ENCODE measurements at places on chromosomes 16 and 17.

DNA sequence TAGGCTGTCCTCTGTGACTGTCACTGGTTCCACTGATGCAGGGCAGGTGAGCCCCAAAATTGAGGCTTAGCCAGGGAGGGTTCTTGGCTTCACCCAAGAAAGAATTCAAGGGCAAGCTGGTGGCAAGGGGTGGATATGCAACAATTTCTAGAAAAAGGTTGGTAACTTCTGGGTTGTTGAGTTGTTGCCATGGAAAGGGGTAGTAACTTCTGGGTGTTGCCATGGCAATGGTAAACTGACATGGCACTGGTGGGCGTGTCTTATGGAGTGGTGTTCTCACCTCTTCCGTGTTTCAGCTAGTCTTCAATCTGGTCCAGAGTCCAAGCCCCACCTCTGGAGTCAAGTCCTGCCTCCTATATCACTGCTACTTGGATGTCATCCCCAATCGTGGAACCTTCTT is 9.5 kb upstream of the GUCY2D start:
- DNase-seq: no peak

DNA sequence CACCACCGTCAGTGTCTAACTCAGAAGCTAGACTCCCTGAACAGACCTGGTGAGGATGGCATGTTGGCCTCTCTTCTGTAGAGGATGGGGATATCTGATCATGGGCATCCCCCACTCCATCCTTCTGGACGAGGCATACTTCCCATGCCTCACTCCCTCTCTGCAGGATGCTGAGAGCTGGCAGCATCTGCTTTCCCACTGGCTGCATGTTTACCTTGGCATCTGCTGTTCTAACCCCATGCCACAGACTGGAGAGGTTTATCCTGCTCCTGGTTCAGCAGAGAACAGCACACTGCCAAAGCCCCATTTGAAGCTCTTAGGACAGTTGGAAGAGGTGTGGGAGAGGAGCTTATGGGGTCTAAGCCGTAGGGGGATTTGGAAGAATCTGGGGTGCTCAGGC is 46.0 kb downstream of the YPEL2 start:
- no peak for DNase-seq

DNA sequence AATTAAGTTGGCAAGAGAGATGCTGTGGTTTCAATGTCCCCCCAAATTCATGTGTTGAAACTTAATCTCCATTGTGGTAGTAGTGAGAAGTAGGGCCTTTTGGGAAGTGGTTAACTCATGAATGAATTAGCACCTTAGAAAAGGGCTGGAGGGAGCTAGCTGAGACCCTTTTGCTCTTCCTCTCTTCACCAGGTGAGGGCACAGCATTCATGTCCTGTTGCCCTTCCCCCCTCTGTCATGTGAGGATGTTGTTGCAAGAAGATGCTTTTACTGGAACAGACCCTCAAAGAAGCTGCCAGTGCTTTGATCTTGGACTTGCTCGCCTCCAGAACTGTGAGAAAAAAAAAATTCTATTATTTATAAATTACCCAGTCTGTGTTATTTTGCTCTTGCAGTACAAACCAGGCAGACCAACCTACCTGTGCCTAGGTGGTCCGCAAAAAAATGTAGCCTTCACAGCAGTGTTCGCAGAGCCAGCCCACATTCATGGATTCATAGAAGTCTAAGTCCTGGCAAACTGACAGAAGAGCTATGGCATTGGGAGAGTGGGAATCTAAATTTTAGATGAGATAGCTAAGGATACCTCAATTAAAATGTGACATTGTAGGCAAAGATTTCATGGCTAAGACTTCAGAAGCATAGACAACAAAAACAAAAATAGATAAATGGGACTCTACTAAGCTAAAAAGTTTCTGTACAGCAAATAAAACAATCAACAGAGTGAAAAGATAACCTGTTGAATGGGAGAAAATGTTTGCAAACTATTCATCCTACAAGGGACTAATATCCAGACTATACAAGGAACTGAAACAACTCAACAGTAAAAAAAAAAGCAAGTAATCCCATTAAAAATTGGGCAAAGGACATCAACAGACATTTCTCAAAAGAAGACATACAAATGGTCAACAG is 32.0 kb upstream of the ABCA5 start:
- DNase-seq: no peak

GRCh38 chr16:27169511-27170071 is 33.7 kb upstream of the KDM8 start:
- DNase-seq: no peak

DNA sequence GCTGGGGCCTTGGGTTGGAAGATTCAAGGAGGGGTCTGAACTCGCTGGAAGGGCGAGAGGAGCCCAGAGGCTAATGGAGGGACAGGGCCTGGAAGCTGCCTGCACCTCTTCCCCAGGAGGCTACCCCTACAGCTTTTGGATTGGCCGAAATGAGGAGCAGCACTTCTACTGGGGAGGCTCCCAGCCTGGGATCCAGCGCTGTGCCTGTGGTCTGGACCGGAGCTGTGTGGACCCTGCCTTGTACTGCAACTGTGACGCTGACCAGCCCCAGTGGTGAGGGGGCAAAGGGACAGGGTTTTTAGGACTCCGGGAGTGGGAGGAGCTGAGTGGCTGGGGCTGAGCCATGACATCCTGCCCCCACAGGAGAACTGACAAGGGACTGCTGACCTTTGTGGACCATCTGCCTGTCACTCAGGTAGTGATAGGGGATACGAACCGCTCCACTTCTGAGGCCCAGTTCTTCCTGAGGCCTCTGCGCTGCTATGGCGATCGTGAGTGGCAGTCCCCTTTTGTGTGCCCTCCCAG is 8.8 kb downstream of the CNTNAP1 start:
- no peak for DNase-seq

DNA sequence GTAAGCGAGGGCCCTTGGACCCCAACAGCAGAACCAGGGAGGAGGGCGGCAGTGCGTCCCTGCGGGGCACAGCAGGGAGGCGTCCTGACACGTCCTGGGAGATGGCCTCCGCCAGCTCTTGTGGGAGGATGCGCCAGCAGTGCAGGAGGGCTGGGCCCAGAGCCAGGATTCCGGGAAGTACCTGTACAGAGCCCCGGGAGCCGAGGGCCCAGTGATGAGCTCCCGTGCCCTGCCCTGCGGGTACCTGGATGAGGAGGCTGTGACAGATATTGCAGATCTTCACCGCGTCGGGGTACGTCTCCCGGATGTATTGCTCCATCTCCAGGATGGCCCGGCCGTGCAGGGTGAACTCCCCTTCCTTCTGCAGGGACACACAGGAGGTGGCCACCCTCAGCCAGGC is 23.1 kb downstream of the KDM8 start:
- peak; percentile 54 for DNase-seq

GRCh38 chr17:18031955-18032354 is 7.0 kb downstream of the ATPAF2 start:
- DNase-seq: no peak

DNA sequence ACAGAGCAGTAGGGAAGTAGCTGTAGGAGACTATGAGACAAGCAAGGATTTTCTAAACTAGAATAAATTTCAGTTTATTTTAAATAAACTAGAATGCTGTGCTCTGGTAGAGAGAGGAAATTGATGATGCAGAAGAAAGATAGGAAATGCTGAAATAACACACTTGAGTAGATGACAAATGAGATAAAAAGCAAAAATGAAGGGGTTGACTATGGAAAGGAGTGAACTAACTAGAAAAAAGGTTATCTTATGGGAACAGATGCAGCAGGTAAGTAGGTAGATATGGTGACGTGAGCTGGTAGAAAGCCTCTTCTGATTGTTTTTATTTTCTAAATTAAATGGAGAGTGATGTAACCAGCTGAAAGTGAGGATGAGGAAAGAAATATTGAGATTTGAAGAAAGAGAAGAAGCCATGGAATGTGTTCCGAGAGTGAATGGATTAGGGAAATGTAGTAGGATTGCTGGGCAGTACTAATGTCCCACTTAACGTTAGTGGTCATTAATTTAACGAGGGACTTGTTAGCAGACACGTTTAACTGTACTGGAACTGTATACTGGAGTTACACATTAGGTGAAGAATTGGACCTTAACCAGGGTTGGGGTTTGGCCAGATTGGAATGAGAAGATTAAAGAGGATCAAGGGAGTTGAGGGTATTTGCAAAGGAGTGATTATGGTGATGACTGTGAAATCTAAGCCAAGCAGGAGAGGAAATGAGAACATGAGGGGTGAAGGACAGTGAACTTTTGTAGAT is 196.5 kb downstream of the TANC2 start:
- DNase-seq: no peak

GRCh38 chr16:15509051-15509592 is 74.7 kb downstream of the BMERB1 start:
- no peak for DNase-seq

- DNase-seq: no peak
These were observed 44.3 kb downstream of the ADCY9 start for GRCh38 chr16:4071686-4072561.

GRCh38 chr17:78236362-78237127 is 5.1 kb downstream of the TMEM235 start:
- DNase-seq: no peak

DNA sequence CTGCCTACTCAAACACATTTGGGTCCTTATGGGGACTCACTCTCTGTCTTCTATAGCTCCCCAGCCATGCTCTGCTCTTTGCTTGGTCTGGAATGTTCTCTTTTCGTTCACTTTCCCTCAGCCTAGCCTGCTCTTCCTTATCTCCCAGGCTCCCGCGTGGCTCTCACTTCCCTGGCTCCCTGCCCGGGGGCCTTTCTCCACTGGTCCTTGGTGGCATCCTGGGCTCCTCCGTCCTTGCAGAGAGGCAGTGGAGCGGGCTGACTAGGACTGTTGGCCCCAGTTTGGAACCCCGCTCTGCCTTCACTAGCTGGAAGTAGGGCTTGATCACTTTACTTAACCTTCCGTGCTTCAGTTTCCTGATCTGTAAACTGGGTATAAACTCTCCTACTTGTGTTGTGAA is 31.2 kb downstream of the SHISA6 start:
- no peak for DNase-seq

GRCh38 chr16:55207693-55208428 is 116.1 kb upstream of the IRX6 start:
- no peak for DNase-seq

- DNase-seq: no peak
These were observed 18.7 kb upstream of the MEIOB start for GRCh38 chr16:1890708-1891050.

GRCh38 chr17:12180644-12181261 is 160.1 kb downstream of the MAP2K4 start:
- no peak for DNase-seq

DNA sequence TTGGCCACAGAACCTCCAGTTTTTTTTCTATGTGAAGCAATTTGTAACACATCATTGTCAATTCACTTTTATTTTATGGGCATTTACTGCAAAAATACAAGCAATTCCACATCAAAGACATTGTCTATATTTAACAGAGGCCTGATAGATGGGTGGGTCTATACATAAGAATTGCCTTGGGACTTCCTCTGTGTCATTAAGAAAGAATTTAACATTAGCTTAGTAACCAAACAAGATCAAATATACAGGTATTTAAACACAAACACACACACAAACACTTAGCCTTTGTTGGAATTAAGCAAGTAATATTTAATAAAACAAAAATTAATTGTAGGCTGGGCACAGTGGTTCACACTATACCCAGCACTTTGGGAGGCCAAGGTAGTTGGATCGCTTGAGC is 4.3 kb upstream of the PITPNC1 start:
- no peak for DNase-seq

DNA sequence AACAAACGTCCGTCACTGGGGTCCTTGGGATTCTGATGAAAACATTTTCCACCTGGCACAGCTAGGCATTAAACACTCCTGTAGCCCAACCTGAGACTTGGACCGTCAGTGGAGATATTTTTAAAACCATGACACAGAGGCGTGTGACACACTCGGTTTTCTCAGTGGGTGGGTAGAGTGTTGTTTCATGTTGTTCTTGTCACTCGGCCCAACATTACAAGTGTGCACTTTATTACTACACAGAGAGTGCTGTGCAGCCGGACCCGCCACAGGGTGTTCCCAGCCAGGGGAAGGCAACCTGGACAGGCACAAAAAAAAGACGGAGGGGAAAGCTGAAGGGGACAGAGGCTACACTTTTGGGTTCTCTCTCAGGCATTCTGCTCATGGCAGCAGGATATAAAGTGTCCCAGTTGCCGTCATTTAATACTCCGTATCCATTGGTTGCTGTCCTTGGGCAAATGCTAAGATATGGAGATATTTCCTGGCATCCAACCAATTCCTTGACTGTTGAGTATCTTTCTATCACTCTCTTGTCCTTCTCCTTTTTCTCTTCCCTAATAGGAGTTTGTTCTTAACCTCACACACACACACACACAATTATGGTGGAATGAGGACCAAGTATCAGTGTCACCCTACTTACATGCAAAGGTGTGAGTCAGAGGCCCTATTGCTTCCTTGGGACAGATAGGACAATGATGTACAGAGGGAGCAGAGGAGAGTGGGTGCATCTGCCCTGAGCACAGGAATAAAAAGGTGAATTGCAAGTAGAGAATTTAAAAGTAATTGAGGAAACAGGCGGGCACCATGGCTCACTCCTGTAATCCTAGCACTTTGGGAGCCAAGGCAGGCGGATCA is 154.1 kb upstream of the SOX9 start:
- no peak for DNase-seq

- no peak for DNase-seq
These were observed 52.6 kb downstream of the CCDC57 start for GRCh38 chr17:82160075-82160474.

DNA sequence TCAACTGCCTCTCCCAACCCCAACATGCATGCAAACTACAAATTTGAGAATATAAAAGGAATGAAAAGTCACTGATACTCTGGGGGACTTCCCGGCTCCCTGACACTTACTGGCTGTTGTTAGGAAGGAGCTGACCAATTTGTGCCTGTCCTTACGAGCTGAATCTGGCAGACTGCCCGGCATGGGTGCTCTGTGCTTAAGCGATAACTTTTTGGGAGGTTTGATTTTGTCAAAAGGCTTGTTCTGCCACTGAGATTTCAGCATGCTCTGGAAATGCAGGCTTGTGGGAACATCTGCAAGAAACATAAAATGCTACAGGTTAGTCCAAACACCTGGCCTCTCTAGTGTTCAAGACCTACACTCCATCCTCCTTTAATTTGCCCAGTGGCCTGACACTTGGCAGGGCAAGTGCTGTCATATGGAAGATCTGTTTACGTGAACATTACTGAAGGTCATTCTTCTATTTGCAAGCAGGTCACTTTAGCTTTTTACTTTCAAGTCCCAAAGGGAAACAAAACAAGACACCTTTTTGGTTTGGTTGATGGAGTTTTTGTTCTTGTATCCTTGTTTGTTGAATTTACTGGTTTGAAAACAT is 40.6 kb downstream of the STH start:
- DNase-seq: no peak

- no peak for DNase-seq
These were observed 12.4 kb upstream of the GSE1 start for GRCh38 chr16:85600530-85601271.

DNA sequence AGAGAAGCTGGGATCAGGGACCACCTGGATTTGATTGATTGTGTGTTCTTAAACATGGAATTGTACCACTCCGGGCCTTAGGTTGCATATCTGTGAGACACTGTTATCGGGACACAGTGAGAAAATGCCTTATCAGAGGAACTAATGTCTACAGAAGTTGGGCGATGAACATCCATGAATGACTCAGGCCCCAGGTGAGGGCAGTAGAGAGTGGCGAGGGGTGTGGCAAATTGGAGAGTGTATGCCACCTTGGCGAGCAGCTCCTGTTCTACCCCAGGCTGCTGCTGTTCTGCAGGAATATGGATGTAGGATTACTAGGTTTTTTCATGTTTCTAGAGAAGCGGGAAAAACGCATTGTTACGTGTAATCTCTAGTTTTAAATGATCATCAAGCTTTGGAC is 38.8 kb downstream of the CLEC16A start:
- no peak for DNase-seq
